ENCODE measurements at places on chromosomes 2 and 18.

GRCh38 chr2:119821266-119821665 lies 61.5 kb downstream of the PTPN4 start:
- DNase-seq, result no peak

- DNase-seq, result no peak
Observed at GRCh38 chr2:145038041-145038525, 518.2 kb upstream of the ZEB2 start.

DNA sequence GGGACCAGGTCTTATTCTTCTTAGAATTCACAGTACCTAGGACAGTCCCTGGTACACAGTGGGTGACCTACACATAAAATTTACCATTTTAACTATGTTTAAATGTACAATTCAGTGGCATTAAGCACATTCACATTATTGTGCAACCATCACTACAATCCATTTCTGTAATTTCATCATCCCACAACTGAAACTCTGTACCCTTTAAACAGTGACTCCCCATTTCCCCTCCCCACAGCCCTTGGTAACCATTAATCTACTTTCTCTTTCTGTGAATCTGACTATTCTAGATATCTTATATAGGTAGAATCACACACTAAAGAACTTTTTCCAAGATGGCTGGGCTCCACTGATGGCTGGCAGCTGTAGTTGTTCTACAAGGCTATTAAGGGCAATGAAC lies 41.6 kb downstream of the GFPT1 start:
- no peak for DNase-seq

DNA sequence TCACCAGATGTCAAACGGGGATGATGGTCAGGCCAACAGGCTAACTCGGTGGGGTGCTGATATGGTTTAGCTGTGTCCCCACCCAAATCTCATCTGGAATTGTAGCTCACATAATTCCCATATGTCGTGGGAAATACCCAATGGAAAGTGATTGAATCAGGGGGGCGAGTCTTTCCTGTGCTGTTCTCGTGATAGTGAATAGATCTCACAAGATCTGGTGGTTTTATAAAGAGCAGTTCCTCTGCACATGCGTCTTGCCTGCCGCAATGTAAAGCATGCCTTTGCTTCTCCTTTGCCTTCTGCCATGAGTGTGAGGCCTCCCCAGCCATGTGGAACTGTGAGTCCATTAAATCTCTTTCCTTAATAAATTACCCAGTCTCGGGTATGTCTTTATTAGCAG lies 74.4 kb upstream of the YWHAQ start:
- DNase-seq, result no peak

DNA sequence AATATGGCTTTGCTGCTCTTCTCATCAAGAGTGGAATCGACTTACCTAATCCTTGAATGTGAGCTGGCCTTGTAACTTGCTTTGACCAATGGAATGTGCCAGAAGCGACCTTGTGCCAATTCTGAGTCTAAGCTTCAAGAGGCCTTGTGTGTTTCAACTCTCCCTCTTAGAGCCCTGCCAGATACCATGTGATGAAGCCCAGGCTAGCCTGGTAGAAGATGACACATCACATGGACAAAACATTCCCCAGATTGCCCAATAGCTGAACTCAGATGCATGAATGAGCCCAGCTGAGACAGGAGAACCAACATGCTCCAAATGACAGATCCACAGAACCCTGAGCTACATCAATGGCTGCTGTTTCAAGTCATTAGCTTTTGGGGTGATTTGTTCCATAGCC lies 4.2 kb upstream of the KLHL14 start:
- no peak for DNase-seq

- no peak for DNase-seq
Observed at GRCh38 chr18:39675906-39676305, 2110.3 kb upstream of the CELF4 start.

GRCh38 chr2:120429586-120430500 lies 83.9 kb downstream of the INHBB start:
- DNase-seq, result no peak

DNA sequence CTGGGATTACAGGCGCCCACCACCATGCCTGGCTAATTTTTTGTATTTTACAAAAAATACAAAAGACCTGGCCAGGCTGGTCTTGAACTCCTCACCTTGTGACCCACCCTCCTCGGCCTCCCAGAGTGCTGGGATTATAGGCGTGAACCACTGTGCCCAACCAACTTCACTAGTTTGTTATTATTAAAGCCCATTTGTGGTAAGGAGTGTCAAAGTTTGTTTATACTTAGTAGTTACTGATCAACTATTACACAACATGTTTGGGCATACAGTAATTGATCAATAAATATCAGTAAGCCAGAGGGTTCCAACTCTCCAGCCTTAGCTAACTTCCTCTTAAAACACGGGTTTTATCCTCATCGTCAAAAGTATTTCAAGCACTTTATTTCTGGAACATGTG lies 67.5 kb upstream of the ZNG1B start:
- no peak for DNase-seq

DNA sequence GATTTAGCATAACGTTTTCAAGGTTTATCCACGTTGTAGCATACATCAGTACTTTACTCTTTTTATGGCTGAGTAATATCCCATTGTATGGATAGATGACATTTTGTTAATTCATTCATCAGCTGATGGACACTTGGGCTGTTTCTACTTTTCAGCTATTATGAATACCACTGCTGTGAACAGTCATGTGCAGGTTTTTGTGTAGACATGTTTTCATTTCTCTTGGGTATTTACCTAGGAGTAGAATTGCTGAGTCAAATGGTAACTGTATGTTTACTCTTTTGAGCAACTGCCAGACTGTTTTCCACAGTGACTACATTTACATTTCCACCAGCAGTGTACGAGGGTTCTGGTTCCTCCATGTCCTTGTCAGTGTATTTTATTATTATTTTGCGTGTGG lies 33.9 kb downstream of the COX7A2L start:
- DNase-seq, result no peak

DNA sequence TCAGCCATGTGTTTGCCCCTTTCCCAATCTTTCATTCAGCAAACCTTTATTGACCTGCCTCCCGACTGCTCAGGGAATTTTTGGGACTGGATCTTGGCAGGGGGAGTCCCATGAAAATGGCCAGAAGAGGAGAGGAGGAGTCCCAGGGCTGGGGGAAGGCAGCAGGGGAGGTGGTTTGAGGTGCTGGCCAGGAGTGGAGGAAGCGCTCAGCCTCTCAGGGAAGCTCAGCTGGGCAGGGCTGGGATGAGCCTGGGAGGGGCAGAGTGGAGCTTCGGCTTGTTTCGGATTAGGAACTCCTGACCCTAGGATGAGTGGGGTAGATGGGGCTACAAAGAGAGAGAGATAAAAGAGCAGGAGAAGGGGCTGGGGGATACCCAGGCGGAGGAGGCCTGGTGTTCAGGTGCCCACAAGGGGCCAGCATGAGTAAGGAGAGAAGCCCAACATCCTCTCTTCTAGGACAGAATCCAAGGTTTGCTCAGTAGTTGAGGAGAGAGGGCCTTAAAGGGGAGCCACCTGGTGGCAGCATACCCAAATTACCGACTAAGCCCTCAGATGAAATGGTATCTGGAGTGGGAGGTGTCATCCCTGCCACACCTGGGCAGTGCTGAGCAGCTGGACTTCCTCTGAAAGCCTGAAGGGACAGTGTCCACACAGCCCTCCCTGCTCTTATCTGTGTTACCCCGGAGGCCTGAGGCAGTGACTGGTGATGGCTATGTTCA lies 91.1 kb downstream of the INHBB start:
- DNase-seq, result no peak

- DNase-seq, result no peak
Observed at GRCh38 chr2:82879803-82880202, 1579.3 kb downstream of the SUCLG1 start.

- no peak for DNase-seq
Observed at GRCh38 chr18:76557026-76557575, 62.1 kb upstream of the ZNF516 start.

- no peak for DNase-seq
Observed at GRCh38 chr2:232896720-232897597, 26.9 kb downstream of the SNORC start.

DNA sequence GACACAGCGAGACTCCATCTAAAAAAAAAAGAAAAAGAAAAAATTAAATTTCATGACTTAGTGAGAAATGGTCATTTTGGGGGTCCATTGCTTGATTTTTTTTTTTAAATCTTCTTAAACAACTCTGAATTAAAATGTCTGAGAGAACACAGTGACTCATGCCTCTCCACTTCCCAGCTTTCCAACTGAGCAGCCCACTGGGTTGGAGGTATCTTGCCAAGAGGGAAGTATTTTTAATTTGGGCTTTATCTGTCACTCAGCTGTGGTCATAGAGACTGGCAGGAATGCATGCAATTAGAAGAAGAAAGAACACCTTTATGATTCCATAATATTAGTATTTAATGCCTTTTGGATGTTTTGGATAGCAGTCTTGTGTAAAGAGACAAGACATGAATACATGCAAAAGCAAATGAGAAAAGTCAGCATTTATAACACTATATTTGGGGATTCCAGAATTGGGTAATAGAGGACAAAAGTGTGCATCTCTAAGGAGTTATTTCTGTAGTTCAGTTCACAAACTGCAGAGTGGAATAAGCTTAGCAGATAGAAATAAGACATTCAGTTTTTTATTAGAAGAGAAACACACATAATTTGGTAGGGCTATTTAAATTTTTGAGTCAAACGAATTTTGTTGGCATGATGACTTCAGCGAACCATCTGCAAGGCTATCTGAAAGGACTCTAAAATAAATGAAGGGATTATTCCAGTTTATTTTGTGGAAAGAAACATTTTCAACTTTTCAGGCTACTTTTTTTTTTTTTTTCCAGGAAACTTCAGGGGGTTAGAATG lies 254.8 kb downstream of the TGIF1 start:
- DNase-seq, result no peak

GRCh38 chr2:21010813-21011439 lies 32.9 kb downstream of the APOB start:
- DNase-seq, result no peak

DNA sequence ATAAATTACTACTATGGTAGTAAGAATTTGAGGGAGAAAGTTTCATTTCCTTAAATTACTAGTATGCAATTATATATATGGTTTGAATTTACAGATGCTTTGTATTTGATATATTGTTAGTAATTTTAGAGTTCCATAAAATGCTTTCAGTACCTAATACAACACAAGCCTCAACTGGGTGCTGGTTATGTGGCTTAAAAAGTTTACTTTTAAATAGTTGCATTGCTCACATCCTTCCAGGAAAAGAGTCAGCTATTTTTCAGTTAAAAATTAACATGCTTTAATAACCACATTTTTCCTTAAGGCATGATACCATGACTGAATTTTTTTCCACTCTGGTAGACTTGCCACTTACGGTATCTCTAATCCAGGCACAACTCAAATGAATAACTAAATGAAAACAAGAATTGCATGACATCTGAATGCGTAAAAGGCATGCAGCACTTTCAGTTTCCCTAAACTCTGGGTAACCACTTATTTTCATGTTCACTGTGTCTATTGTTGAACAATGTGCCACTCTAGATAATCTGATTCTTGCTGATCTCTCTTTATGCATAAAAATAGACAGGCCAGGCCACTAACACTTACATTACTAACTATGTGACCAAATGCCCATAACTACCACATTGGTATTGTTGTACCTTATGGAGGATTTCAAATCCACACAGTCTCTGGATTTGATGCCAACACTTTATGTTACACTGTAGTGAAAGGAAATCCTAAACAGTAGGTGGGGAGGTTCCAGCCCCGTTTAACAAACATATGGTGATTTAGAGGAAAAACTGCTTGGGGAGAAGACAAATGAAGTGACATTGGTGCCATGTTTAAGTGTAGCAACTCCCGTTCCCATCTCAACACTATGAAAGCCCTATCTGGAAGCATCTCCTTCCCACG lies 35.5 kb upstream of the SLC35F5 start:
- DNase-seq, result no peak

DNA sequence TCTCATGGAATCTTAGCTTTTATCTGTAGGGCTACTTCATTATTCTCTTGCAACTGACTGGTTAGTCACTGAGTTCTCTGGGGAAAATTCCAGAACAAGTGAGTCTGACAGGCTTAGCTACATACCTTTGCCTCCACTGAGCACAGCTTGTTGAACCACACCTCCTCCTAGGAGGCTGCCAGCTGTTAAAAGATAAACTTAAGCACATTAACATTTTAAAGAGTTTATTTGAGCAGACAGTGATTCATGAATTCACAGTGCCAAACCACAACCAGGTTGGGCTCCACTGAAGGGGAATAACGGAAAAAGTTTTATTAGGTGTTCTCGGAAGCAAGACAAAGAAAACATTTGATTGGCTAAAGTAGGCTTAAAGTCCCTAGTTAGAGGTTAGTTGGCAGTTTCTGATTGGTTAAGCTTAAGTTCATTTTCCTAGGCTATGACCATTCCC lies 12.5 kb upstream of the SLC38A11 start:
- DNase-seq, result no peak

DNA sequence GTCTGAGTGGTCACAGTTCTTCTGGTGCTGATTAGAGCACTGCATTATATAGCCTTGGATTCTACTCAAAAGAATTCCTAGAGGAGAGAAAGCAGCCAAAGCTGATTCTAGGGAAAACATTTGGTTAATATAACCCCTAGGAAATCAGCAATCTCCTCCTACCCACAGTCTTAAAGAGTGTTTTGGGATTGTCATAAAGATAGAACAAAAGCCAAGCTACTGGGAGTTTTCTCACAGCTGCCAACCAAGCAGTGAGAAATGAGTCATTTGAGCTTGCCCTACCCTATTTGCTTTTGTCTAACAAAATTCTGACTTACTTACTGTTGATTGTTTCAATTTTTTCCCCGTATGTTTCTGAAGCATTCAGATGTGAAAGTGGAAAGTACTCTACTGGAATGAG lies 469.3 kb downstream of the PLCL1 start:
- no peak for DNase-seq

GRCh38 chr2:75317316-75317715 lies 118.0 kb upstream of the TACR1 start:
- no peak for DNase-seq

Measured in naive thymus-derived CD8-positive, alpha-beta T cell (primary cell).